Dorsolateral prefrontal cortex (tissue), 122 donors: ENCODE measurements at places on chromosomes 11 and 22. TPM values are rescaled to one million over a fixed set of nuclear protein-coding genes. Genes with fewer than 3 reads are reported as not detected.

DNA sequence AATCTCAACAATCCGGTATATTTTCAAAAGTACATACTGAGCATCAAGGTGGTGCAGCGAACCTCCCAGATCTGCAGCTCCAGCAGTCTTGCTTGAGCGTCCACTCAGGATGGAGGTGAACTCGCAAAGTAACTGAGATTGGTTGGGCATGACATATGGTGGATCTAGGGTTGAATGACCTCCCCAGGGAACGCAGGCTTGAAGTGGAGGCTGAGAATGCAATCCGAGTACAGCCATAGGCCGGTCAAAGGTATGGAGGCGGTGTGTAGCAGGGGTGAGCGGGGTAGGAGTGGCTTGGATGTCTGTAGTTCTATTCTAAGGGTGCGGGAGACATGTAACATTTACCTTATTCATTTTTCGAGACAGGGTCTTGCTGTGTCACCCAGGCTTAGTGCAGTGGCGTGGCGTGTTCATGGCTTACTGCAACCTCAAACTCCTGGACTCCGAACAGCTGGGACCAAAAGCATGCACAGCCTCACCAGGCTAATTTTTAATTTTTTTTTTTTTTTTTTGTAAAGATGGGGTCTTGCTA, 631 bp upstream of the C22orf39 start:
- DNase-seq, result no peak

DNA sequence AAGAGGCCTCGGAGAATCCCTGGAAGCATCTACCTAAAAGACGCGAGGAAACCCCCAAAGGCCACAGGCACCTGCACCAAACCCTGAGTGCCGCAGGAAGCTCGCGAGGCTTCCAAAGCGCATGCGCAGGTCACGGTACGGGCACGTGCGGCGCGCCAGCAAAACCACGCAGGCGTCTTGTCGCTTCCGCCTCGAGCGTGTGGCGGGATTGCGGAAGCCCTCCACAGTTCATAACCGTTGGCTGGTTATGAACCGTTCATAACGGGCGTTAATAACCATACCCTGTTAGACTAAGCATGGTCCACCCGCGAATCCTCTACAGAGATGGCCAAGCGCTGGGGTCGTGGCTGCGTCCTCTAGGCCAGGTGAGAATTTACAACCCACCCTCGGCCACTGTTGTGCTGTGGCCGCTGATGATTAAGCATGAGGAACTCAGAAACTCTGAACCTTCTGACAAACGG, 46.4 kb downstream of the MORC2 start:
- no peak for DNase-seq

DNA sequence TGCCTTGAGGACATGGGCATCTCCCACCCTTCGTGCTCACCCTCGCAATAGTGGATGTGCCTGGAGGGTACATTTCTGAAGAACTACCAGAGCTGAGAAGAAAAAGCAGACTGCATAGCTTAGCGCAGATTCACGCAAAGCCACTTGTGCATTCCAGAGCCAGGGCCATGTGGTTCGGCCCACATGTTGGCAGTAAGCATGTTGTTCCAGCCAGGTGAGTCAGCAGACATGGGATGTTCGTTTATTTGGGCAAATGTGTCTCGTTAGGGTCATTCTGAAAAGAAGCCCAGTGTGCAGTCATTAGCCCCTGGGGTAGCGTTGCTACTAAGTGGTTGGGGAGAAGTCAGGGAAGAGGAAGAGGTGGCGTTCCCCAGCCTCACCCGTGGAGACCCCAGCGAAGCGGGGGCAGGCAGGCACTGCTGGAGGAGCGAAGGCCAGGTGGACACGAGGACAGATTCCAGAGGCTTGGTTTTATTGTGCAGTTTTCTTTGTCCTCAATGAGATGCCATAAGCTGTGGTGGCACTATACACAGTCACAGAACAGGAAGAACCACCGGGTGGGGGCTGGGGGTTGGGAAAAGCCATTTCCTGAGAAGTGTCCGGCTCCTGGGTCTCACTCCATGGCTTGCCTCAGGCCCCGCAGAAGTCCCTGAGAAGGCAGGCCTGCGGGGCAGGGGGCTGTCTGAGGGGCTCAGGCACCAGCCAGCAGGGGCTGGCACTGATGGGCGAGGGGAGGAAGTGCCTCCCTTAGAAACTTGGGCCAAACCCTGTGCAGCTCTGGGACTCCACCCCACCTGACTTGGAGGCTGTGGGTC, 5.0 kb downstream of the THY1 start:
- no peak for DNase-seq

GRCh38 chr22:46612341-46612903, 7.8 kb upstream of the GRAMD4 start:
- DNase-seq, result no peak

TUT1 gene
- 18.8 TPM for total RNA-seq

- DNase-seq, result no peak
These were observed 26.0 kb downstream of the SCGB1A1 start for GRCh38 chr11:62444835-62445234.

DNA sequence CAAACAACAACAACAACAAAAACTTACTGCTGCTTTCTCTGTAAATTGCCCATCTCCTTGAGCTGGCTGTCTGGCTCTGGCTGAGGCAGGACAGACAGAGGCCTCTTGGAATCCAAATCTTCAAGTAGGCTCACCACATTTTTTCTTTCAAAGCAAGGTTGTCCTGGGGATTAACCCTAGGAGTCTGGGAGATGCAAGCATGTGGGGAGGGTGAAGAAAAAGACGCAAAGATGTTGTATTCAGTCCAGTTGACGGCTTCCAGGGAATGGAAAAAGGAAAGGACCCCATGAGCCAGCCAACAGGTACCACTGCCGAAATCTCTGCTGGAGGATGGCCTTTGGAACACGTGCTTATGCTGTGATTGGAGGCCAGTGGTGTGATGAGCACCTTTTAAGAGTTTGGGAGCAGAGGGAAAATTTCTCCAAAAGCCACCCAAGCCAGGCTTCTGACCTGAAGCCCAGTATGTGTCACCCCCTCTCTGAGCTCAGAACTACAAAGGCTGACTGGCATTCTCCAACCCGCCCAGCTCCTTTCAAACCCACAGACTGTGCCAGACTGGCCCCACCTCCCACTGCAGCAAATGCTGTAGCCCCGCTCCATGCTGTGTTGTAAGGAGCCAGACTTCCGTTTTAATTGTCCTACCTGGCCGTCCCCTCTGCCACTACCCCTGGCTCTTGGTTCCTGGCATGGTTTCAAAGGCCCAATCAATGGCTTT, 10.8 kb downstream of the BLID start:
- DNase-seq, result peak; percentile 19

DNA sequence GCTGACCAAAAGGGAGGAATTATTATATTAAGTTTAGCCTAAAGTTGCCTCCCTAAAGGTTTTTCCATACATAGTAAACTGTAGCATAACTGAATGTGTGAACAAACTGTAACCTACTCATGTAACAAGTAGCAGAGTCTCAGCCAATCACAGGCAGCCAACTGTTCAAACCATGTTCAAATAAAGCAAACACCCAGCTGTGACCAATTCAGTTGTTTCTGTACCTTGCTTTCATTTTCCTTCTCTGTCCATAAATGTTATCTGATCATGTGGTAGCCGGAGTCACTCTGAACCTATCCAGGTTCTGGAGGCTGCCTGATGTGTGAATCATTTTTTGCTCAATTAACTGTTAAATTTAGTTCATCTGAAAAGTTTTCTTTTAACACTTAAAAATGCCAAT, 373.5 kb downstream of the GUCY1A2 start:
- DNase-seq, result no peak

DNA sequence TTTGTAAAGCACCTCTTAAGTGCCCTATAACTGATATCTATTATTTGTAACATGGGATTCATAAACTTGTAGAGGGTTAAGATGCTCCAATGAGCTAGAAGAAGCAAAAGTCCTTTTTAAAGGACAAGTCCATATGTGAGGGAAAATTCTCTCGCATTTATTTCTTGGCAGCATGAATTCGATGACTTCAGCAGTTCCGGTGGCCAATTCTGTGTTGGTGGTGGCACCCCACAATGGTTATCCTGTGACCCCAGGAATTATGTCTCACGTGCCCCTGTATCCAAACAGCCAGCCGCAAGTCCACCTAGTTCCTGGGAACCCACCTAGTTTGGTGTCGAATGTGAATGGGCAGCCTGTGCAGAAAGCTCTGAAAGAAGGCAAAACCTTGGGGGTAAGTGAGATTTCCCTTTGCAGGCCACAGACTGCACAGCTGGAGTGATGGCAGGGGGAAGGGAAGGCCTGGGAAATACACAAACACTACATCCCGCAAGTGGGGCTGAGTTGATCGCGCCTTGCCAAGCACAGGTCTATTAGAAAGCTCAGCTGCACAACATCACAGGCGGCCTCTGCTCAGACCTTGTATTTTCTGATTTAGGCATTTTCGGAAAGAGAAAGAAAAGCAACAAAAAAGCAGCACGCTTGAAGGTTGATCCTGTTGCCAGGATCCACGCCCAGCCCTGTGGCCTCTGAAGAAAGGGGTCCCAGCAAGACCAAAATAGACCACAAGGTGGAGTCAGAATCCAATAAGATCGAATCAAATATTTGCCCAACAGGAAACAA, 1.5 kb downstream of the MS4A8 start:
- no peak for DNase-seq

DNA sequence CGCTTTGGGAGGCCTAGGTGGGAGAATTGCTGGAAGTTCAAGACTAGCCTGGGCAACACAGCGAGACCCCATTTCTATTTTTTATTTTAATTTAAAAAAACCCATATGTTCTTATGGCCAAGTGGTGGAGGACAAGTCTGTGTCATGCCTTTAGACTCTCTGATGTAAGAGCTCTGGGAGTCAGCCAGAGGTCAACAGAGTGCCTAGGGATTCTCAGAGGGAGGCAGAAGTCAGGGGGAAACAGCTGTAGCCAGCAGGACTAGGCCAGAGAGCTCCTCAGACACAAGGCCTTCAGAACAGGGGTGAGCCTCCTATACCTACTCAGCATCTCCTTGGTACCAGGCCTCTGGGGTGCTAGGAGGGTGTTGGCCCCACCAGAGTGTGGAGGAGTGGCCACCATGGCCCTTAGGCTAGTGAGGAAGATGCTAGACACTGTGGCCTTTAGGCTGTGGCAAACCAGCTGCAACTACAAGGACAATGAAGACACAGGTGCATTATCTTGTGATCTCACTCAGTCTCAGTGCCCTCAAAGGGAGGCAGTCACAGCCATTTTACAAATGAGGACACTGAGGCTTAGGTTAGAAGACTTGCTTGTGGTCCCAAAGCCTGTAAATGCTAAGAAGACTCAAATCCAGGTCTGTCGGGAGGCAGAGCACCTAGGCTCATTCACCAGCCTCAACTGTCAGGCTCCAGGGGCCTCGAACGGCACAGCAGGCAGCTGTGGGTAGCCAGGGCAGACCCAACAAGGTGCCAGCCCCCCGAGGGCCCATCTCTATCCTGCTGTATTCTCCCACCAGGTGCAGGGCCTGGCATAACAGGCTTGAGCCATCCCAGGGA, 5.0 kb downstream of the ZP1 start:
- DNase-seq, result no peak

DNA sequence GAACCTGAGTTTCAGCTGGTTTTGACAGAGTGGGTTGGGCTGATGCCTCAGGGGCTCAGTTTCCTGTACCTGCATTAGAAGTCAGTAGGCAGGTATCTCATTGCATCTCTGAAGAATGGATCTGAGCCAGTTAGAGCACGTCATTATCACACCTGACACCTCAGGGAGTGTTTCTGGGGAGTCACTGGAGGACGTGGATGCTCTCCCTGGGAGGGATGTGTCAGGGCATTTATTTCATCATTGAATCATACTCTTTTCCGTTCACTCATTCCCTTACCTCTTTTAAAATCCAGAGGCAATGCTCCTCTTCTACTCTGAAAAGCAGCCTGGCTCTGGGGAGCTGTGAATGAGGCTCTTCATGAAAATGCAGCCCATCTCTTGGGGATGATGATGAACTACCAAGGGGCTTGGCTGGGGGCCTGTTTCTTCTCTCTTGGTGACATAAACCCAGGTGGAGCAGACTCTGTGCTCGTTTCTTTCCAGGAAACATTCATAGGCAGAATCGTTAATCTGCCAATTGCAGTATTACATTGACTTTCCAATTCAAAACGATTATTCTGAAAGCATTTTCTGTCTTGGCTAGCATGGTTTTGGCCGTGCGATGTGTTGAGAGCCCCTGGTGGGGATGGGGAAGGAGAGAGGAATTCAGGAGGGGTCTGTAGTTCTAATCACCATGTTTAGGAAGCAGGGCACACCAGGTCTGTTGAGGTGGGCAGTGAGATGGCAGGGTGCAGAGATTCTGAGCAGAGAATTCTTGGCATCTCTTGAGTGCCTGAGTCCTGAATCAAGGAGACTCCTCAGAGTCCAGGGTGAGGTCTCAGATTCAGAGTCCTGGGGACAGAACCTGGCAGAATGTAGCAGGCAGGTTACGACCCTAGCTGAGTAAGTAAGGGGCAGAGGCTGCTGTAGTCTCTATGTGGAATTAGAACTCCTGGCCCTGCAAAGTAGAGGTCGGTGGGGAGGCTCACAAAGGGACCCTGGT, 12.6 kb downstream of the PARVA start:
- no peak for DNase-seq

DNA sequence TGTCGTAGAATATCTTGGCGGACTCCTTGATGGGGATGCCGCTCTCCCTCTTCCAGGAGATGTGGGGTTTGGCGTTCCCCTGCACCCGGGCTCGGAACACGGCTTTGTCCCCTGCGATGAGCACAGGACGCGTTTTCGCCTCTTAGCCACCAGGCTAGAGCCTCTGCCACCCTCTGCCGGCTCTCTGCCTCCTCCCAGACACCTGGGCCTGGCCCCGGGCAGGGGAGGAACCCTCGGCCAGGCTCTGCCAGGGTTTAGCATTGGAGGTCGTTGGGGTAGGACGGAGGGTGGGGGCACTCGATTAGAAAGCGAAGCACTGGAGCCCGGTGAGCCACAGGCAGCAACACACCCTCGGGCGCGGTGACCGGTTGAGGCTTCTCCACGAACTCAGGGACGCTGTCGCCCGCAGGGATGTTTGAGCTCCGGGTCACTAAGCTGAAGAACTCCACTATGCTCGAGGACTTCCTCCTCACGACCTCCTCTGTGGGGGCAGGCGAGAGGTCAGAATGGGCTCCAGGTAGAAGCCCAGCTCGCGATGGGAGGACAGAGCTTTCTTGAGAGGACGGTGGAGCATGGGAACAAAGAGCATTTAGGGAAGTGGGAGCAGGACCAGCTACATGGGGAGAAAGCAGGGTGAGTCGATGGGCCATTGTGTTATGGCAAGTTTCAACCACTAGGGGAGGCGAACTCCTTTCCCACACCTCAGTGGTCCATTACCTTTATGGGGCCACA, 4.3 kb downstream of the IGSF22 start:
- DNase-seq, result no peak

XKR3 gene
- not detected for total RNA-seq

TMEM86A gene
- total RNA-seq, result 14.5 TPM

FERMT3 gene
- total RNA-seq, result 15.4 TPM

DNA sequence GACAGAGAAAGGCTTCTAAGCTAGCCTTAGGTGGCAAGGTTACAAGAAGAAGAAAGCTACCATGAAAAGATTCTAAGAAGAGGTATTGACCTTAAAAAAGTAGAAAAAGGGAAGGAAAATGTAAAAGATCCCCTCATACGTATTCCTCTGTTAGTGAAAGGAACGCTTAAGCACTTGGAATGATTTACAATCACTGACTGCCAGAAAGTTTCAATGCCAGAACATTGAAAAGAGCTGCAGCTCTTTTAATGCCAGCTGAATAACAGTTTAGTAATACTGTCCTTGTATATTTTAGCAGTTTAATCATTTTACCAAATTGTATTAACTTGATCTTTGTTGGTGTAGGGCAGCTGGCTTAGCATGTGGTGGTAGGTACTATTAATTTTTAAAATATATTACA, 650.7 kb downstream of the FAM181B start:
- no peak for DNase-seq

SYCE3 gene
- total RNA-seq, result not detected

PRDM10 gene
- 16.4 TPM for total RNA-seq
